ENCODE measurements at places on chromosomes 1 and 21. TPM values are rescaled to one million over a fixed set of nuclear protein-coding genes. Genes with fewer than 3 reads are reported as not detected.

DNA sequence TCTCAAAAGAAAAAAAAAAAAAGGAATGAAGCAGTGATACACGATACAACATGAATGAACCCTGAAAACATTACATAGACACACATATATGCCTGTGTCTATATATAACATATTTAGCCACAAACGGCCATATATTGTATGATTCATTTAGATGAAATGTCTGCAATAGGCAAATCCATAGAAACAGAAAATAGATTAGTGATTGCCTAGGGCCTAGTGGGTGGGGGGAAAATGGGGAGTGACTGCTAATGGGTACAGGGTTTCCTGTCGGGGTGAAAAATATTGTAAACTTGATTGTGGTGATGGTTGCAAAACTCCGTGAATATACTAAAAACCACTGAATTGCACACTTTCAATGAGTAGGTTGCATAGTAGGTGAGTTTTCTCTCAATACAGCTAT is 6.0 kb upstream of the H6PD start:
- no peaks in the 10 kb centered on the region for H3K27me3 ChIP-seq
- no peak for DNase-seq
- H3K4me3 ChIP-seq = no peak overlapping the region
- H3K4me1 ChIP-seq = no peaks in the 10 kb centered on the region

OR2L8 gene
- 0.69 TPM for total RNA-seq

INAVA gene
- total RNA-seq = 0.36 TPM

DNA sequence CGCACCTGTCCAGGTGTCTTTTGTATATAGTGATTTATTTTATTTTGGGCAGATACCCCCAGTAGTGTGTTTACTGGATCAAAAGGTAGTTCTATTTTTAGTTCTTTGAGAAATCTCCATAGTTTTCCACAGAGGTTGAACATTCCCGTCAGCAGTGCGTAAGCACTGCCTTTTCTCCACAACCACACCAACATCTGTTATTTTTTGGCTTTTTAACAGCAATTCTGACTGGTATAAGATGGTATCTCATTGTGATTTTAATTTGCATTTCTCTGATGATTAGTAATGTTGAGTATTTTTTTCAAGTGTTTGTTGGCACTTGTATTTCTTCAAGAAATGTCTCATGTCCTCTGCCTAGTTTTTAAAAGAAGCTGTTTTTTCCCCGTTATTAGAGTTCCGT is 39.2 kb downstream of the FOXJ3 start:
- no peak for DNase-seq
- H3K4me3 ChIP-seq = no peak overlapping the region
- H3K36me3 ChIP-seq = no peaks in the 10 kb centered on the region
- no peaks in the 10 kb centered on the region for H3K4me1 ChIP-seq
- H3K27ac ChIP-seq = no peak overlapping the region

DNA sequence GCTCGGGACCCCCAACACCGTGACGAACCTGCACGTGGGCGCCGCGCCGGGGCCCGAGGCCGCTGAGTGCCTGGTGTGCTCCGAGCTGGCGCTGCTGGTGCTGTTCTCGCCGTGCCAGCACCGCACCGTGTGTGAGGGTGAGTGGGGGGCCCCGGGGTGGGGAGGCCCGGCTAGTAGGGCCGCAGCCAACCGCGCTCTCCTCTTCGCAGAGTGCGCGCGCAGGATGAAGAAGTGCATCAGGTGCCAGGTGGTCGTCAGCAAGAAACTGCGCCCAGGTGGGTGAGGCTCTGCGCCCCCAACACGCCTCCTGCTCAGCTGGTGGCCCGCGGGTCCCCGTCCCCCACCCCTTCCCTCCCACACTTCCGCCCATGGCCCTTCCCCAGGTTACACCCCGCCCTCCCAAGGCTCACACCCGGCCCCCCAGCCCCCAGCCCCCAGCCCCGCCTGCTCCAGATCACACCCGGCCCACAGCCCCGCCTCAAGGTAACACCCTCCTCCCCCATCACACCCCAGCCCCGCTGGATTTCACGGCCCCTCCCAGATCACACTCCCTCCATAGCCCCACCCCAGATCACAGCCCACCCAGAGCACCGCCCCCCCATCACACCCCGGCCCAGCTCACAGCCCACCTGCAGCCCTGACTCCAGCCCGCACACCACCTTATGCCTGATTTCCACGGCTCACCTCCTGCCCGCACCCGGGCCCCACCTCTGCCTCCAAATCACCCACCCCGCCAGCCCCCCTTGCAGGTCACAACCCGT is 2.4 kb upstream of the MMP23B start:
- no peaks in the 10 kb centered on the region for H3K27me3 ChIP-seq
- no peaks in the 10 kb centered on the region for H3K4me1 ChIP-seq
- no peak overlapping the region for H3K4me3 ChIP-seq
- H3K36me3 ChIP-seq = no peaks in the 10 kb centered on the region

- no peaks in the 10 kb centered on the region for H3K36me3 ChIP-seq
- no peak overlapping the region for H3K4me3 ChIP-seq
- DNase-seq = no peak
- no peaks in the 10 kb centered on the region for H3K4me1 ChIP-seq
Observed at GRCh38 chr1:156859523-156860112, 701 bp upstream of the INSRR start.

GRCh38 chr1:219664310-219665029 is 51.6 kb upstream of the ZC3H11B start:
- no peaks in the 10 kb centered on the region for H3K36me3 ChIP-seq
- no peak overlapping the region for H3K4me3 ChIP-seq
- H3K27ac ChIP-seq = no peak overlapping the region
- no peaks in the 10 kb centered on the region for H3K27me3 ChIP-seq
- DNase-seq = no peak
- no peaks in the 10 kb centered on the region for H3K4me1 ChIP-seq

- DNase-seq = peak; percentile 92
- no peaks in the 10 kb centered on the region for H3K4me1 ChIP-seq
- peaks cover 2% of the 10 kb centered on the region for H3K36me3 ChIP-seq
- H3K27me3 ChIP-seq = no peaks in the 10 kb centered on the region
Observed at GRCh38 chr1:154972517-154973343, 1.8 kb upstream of the CKS1B start.

H3-3A gene
- 310 TPM for total RNA-seq

DNA sequence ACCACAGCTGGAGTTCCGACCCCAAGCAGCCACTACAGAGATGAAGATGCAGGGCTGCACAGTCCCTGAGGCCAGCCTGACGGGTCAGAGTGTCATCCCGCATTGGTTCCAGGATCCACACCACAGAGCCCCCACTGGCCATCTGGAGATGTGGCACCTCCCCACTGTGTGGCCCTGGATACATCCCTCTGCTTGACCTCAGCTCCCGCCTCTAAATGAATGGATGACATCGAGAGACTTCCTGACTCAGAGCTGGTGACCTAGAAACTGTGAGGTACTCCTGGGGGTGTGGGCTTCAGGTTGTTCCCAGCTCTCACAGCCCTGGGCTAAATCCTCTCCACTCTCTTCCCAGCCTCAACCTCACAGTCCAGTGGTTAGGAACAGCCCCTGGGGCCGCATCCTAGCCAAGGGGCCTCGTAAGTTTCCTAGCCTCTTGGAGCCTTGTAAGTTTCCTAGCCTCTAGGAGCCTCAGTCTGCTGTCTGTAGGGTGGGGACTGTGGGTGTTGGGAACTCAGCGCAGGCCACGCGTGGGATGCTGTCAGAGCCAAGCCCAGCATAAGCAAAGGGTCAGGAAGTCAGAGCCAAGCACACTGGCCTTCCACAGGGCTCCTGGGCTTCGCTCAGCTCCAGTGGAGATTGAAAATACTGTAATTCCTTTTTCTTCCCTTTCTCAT is 87.5 kb upstream of the RUNX3 start:
- no peaks in the 10 kb centered on the region for H3K36me3 ChIP-seq
- H3K4me1 ChIP-seq = no peaks in the 10 kb centered on the region
- peaks cover 2% of the 10 kb centered on the region for H3K27me3 ChIP-seq
- no peak overlapping the region for H3K4me3 ChIP-seq
- H3K27ac ChIP-seq = no peak overlapping the region

DNA sequence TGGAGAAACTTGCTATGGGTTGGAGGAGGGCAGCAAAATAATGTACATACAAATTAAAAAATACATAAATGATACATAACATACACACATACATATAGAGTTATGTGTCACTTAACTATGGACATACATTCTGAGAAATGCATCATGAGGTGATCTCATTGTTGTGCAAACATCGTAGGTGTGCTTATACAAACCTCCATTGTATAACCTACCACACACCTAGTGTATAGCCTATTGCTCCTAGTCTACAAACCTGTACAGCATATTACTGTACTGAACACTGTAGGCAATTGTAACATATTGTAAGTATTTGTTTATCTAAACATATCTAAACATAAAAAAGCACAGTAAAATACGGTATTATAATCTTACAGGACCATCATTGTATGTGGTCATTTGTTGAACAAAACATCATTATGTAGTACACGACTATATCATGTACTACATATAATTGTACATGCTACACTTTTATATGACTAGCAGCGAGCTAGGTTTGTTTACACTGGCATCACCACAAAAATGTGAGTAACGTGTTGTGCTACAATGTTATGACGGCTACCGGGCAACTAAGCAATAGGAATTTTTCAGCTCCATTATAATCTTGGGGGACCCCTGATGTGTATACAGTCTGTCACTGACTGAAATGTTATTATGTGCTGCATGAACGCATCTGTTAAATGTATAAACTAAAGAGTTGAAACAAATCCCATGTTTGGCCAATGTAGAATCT is 35.5 kb downstream of the ITGB3BP start:
- no peak overlapping the region for H3K27ac ChIP-seq
- no peak overlapping the region for H3K4me3 ChIP-seq
- no peak for DNase-seq
- H3K36me3 ChIP-seq = no peaks in the 10 kb centered on the region

CYP4Z1 gene
- total RNA-seq = 1.0 TPM

MATN1 gene
- 0.42 TPM for total RNA-seq

DNA sequence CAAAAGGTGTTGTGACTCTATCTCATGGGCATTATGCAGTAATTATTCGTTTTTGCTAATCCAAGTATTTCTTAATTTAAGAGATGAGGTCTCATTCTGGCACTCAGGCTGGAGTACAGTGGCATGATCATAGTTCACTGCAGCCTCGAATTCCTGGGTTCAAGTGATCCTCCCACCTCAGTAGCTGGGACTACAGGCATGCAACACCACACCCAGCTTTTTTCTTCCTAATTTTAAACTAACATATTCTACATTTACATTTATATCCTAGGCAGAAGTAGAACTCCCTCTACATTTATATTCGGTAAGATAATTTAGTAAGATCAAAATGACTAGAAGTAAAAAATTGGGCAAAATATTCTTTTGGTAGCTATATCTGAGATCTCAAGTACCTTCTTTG is 50.5 kb upstream of the RBM34 start:
- H3K4me1 ChIP-seq = no peaks in the 10 kb centered on the region
- H3K4me3 ChIP-seq = no peak overlapping the region
- H3K27ac ChIP-seq = no peak overlapping the region

- DNase-seq = no peak
- H3K36me3 ChIP-seq = no peaks in the 10 kb centered on the region
- no peaks in the 10 kb centered on the region for H3K4me1 ChIP-seq
- H3K4me3 ChIP-seq = no peak overlapping the region
- H3K27me3 ChIP-seq = peaks cover 3% of the 10 kb centered on the region
Observed at GRCh38 chr1:89946532-89946931, 48.4 kb upstream of the ZNF326 start.

RHD gene
- total RNA-seq = not detected

TRAF5 gene
- 51.5 TPM for total RNA-seq

ELOVL1 gene
- 57.9 TPM for total RNA-seq

TIAM1 gene
- total RNA-seq = 12.9 TPM

FAM3B gene
- total RNA-seq = 3.1 TPM

- DNase-seq = no peak
- H3K27me3 ChIP-seq = no peaks in the 10 kb centered on the region
- H3K4me3 ChIP-seq = no peak overlapping the region
- no peaks in the 10 kb centered on the region for H3K4me1 ChIP-seq
Observed at GRCh38 chr1:8844501-8845006, 27.1 kb upstream of the RERE start.

- no peak overlapping the region for H3K27ac ChIP-seq
- H3K4me1 ChIP-seq = no peaks in the 10 kb centered on the region
- H3K27me3 ChIP-seq = no peaks in the 10 kb centered on the region
- peaks cover 2% of the 10 kb centered on the region for H3K36me3 ChIP-seq
- peak; percentile 57 for DNase-seq
Observed at GRCh38 chr1:155873860-155874259, 14.5 kb downstream of the SYT11 start.

GRCh38 chr1:40132383-40133311 is 28.5 kb upstream of the RLF start:
- no peaks in the 10 kb centered on the region for H3K4me1 ChIP-seq
- no peak for DNase-seq
- no peaks in the 10 kb centered on the region for H3K36me3 ChIP-seq
- peaks cover 2% of the 10 kb centered on the region for H3K27me3 ChIP-seq

DNA sequence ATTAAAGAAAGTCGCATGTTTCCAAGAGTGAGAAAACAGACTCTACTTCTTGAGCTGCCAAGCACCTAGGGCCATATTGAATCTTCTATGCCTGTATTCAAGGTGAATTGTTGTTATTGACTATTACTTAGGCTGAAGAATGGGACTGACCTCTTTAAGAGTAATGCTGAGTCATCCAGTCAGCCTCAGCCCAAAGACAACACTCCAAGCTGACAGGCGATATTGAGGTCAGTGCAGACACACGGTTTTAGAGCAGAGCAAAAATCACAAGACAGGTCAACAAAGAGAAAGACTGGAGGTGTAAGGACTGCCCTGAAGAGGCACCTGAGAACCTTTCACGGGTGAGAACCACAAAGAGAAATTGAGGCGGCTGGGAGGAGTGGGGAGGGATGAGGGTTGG is 146.9 kb downstream of the MIS18A start:
- H3K36me3 ChIP-seq = no peaks in the 10 kb centered on the region
- no peaks in the 10 kb centered on the region for H3K4me1 ChIP-seq
- no peak for DNase-seq
- no peak overlapping the region for H3K27ac ChIP-seq
- no peak overlapping the region for H3K4me3 ChIP-seq

- H3K36me3 ChIP-seq = no peaks in the 10 kb centered on the region
Observed at GRCh38 chr1:246333855-246334254, 173.2 kb downstream of the SMYD3 start.

All from aorta (tissue), 5 donors.